Activated CD4-positive, alpha-beta memory T cell treated with anti-CD3 and anti-CD28 coated beads for 36 hours (primary cell): ENCODE measurements at places on chromosomes 12 and 14. TPM values are rescaled to one million over a fixed set of nuclear protein-coding genes. Genes with fewer than 3 reads are reported as not detected.

TAS2R8 gene
- not detected for total RNA-seq

COX14 gene
- 48.7 TPM for total RNA-seq

SNRPF gene
- total RNA-seq = 45.4 TPM

LRFN5 gene
- total RNA-seq = not detected

GRCh38 chr12:102977945-102978706, 20.7 kb downstream of the ASCL1 start:
- H3K27me3 ChIP-seq = peaks cover 9% of the 10 kb centered on the region
- no peaks in the 10 kb centered on the region for H3K36me3 ChIP-seq
- no peak overlapping the region for H3K4me3 ChIP-seq

DNA sequence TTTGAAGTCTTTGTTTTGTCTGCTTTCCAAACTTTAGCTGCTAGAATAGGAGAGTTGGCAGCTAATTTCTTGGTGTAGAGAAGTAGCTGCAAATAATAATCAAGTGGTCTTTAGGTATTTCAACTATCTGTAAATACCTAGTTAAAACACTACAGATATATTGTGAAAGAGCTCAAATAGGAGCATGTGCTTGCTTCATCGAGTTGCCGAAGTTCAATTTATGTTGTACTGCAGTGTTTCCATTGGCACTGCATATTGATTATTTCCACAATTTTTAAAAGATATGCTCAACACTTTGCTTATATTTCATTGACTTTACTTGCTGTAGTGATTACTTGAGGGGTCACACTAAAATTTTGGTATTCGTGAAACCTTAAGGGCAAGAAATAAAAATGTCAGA, 131.6 kb upstream of the BMP4 start:
- no peaks in the 10 kb centered on the region for H3K4me1 ChIP-seq
- no peaks in the 10 kb centered on the region for H3K27me3 ChIP-seq
- H3K36me3 ChIP-seq = no peaks in the 10 kb centered on the region
- no peak for DNase-seq
- H3K27ac ChIP-seq = no peak overlapping the region

GRCh38 chr12:108888031-108888430, 8.1 kb downstream of the DAO start:
- no peak for DNase-seq
- no peak overlapping the region for H3K4me3 ChIP-seq
- no peak overlapping the region for H3K27ac ChIP-seq
- no peaks in the 10 kb centered on the region for H3K36me3 ChIP-seq

DNA sequence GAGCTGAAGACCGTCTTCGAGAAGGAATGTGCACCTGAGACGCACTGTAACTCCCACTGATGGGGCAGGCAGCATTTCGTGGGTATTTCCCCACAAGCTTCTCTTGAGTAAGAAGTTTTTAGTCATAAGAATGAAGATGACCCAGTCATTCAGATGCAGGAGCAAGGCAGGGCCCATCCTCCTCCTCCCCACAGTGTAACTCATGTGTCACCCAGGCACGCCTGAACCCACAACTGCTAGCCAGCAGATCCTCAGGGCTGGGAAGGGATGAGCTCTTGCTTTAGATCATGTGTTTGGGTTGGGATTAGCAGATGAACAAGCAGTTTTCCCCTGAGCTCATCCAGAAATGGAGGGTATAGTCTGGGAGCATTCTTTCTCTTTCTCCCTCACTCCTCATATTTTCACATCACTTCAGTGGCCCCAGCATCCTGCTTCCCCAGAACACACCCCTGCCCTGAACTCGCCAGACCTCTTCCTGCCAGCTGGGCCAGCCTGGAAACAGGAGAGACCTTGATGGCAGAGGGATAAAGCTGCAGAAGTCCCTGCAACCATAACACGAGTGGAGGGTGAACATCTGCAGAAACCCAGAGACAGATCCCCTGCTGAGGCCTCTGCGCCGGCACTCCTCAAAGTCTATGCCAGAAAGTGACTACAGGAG, 73.3 kb downstream of the B4GALNT3 start:
- H3K27me3 ChIP-seq = no peaks in the 10 kb centered on the region
- H3K4me3 ChIP-seq = no peak overlapping the region
- no peak for DNase-seq
